Ascending aorta (tissue), 2 donors: ENCODE measurements at places on chromosomes 3 and 15.

DNA sequence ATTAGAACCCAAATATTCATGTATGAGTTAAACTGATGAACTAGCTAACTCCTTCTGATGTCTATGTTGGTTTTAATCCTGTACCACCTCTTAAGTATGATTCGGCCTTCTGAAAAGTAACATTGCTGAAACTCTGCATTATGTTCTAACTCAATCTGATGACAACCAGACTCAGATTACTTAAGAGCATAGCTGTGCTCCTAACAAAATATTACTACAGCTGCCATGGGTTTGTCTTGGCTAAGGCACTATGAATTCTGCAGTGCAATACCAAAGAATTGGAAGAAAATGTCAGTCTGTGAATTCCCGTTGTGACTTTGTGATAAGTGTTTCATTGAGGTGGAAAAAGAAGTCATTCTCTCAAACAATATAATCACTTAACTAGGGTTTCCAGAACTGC, 224.4 kb downstream of the ZMAT3 start:
- no peak for DNase-seq
- no peaks in the 10 kb centered on the region for H3K36me3 ChIP-seq
- no peak overlapping the region for H3K4me3 ChIP-seq
- no peaks in the 10 kb centered on the region for H3K4me1 ChIP-seq
- H3K27ac ChIP-seq, result peak overlapping the region; percentile 54

- no peaks in the 10 kb centered on the region for H3K4me1 ChIP-seq
- DNase-seq, result no peak
- no peak overlapping the region for H3K27ac ChIP-seq
- H3K4me3 ChIP-seq, result no peak overlapping the region
- H3K27me3 ChIP-seq, result no peaks in the 10 kb centered on the region
Observed at GRCh38 chr15:36291501-36291900, 287.9 kb upstream of the CDIN1 start.

DNA sequence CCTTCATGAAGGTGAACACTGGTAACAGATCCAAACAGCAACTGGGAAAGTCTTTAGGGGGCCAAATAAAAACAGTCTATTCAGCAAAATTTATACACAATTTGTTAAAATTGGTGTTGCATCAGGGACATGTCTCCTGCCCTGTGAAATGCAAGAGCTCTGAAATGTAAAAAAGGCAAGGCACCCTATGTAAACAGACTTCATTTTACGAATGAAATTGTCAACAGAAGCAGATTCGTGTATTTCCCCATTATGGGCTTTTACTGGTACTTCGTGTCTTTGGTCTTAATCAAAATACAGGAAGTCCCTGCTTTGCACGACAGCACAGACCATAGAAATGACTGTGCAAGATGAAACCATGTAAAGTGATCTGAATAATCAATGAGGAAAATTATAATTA, 127.3 kb upstream of the THBS1 start:
- H3K4me3 ChIP-seq, result no peak overlapping the region
- no peaks in the 10 kb centered on the region for H3K36me3 ChIP-seq
- no peaks in the 10 kb centered on the region for H3K4me1 ChIP-seq
- H3K27ac ChIP-seq, result no peak overlapping the region
- H3K27me3 ChIP-seq, result no peaks in the 10 kb centered on the region
- DNase-seq, result no peak

GRCh38 chr3:12483410-12483809, 870 bp upstream of the TSEN2 start:
- H3K27ac ChIP-seq, result peak overlapping the region; percentile 46
- H3K4me3 ChIP-seq, result no peak overlapping the region
- DNase-seq, result no peak
- no peaks in the 10 kb centered on the region for H3K27me3 ChIP-seq

- no peaks in the 10 kb centered on the region for H3K27me3 ChIP-seq
- H3K27ac ChIP-seq, result no peak overlapping the region
- DNase-seq, result no peak
- no peak overlapping the region for H3K4me3 ChIP-seq
- no peaks in the 10 kb centered on the region for H3K36me3 ChIP-seq
Observed at GRCh38 chr3:115363071-115363470, 216.0 kb upstream of the ZBTB20 start.

DNA sequence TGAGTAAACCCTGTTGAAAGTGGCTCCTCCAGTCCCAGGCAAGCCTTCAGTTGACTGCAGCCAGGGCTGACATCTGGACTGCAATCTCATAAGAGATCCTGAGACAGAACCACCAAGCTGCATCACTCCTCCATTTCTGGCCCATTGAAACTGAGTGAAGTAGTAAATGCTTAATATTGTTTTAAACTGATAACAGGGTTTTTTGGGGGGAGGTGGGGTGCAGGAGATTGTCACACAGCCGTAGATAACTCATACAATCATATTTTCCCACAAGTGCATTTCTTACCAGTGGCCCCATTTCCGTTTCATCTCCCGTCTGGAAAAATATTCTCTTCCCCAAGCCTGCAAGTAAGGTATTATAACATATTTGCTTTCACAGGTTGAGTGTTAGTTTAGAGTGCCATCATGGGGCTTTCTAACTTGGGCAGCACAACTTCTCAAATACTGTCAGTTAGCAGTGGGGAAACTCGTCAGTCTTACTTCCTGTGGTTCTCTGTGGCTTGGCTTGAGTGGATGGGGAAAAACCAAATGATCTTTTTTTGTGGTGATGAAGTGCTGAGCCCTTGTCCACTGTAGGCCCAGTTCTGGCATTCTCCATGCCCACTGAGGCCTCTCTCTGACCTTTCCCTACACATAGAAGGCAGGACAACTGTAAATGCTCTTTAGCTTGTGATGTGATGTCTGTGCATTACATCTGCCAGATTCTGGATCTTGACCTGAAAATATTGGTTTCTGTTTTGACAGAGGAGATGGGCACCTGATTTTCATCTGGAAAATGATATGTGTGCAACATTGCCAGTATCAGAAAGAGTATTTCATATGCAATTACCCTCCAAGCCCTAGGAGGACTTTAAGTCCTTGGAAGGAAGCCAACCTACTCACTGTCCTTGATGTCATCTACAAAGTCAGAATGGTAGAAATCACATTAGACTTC, 90.1 kb upstream of the BHLHE40 start:
- no peaks in the 10 kb centered on the region for H3K36me3 ChIP-seq
- H3K4me1 ChIP-seq, result no peaks in the 10 kb centered on the region
- no peak for DNase-seq
- H3K27ac ChIP-seq, result no peak overlapping the region
- H3K27me3 ChIP-seq, result no peaks in the 10 kb centered on the region

DNA sequence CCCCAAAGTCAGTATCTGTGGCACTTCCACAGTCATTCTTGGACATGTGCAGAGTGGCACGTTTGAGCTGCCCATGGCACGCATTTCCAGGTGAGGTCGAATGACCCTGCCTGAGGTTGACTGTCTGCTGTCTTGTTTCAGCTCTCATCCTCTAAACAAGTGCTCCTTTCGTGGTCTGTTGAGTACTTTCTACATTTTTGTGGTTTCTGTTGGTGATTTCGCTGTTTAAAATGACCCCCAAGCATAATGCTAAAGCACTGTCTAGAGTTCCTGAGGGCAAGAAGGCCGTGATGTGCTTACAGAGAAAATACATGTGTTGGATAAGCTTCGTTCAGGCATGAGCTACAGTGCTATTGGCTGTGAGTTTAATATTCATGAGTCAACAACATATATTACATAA, 40.0 kb upstream of the SAMMSON start:
- no peaks in the 10 kb centered on the region for H3K4me1 ChIP-seq
- no peaks in the 10 kb centered on the region for H3K27me3 ChIP-seq
- no peak for DNase-seq

DNA sequence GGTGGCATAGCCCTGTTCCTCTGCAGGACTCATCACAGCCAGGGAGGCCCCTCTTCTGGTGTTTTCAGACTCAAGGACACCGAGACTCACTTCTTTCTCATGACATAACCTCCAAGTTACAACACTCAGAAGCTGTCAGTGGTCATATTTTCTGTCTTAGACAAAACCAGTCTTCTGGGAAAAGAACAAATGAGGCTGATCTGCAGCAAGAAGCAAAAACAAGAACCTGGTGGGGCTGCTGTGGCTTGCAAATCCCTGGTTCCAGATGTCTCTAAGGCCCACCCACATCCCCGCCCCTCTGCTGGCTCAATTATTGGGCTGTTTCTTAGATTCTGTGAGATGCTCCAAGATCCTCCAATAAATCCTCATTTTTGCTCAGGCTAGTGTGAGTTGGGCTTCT, 16.6 kb upstream of the LOXL1 start:
- H3K27me3 ChIP-seq, result no peaks in the 10 kb centered on the region
- no peak overlapping the region for H3K27ac ChIP-seq
- DNase-seq, result no peak
- H3K4me1 ChIP-seq, result no peaks in the 10 kb centered on the region

GRCh38 chr15:100718075-100718980, 115.9 kb downstream of the ASB7 start:
- DNase-seq, result no peak
- peaks cover 3% of the 10 kb centered on the region for H3K4me1 ChIP-seq
- no peaks in the 10 kb centered on the region for H3K36me3 ChIP-seq
- no peak overlapping the region for H3K27ac ChIP-seq

GRCh38 chr3:14451844-14452739, 49.7 kb downstream of the SLC6A6 start:
- H3K4me1 ChIP-seq, result peaks cover 26% of the 10 kb centered on the region
- no peaks in the 10 kb centered on the region for H3K27me3 ChIP-seq
- DNase-seq, result peak; percentile 40
- H3K36me3 ChIP-seq, result peaks cover 22% of the 10 kb centered on the region
- no peak overlapping the region for H3K4me3 ChIP-seq

DNA sequence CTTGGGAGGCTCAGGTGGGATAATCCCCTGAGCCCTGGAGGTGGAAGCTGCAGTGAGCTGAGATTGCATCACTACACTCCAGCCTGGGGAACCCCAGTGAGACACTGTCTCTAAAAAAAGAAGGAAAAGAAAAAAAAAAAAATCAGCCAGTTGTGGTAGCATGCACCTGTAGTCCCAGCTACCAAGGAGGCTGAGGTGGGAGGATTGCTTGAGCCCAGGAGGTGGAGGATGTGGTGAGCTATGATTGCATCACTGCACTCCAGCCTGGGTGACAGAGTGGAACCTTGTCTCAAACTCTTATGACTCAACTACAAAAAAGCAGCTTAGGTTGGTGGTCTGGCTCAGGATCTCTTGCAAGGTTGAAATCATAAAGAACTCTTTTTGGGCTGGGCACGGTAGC, 19.3 kb upstream of the GPX1 start:
- no peak for DNase-seq
- no peak overlapping the region for H3K27ac ChIP-seq
- H3K4me1 ChIP-seq, result peaks cover 6% of the 10 kb centered on the region
- H3K36me3 ChIP-seq, result peaks cover 27% of the 10 kb centered on the region
- H3K27me3 ChIP-seq, result no peaks in the 10 kb centered on the region

DNA sequence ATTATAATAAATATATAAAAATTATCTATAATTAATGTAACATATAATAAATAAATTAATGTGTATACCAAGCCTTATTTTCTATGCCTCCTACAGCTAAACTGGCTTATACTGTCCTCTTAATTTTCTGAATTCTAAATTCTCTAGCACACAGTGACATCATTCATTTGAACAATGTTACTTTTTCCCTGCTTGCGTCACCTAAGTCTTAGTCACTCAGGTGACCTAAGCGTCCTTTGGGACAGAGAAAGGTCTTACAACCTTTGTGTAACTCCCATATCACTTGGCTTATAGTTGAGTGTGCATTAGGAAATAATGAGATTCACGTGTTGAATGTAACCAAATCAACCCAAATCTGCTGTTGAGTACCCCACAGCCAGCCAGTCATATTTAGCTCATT, 48.5 kb upstream of the KCNMB2 start:
- no peak overlapping the region for H3K27ac ChIP-seq
- no peaks in the 10 kb centered on the region for H3K4me1 ChIP-seq
- H3K4me3 ChIP-seq, result no peak overlapping the region
- no peaks in the 10 kb centered on the region for H3K27me3 ChIP-seq

GRCh38 chr15:80118956-80119355, 33.8 kb upstream of the FAH start:
- H3K4me1 ChIP-seq, result no peaks in the 10 kb centered on the region
- H3K36me3 ChIP-seq, result no peaks in the 10 kb centered on the region
- no peak overlapping the region for H3K27ac ChIP-seq
- no peaks in the 10 kb centered on the region for H3K27me3 ChIP-seq
- no peak overlapping the region for H3K4me3 ChIP-seq
- DNase-seq, result no peak

DNA sequence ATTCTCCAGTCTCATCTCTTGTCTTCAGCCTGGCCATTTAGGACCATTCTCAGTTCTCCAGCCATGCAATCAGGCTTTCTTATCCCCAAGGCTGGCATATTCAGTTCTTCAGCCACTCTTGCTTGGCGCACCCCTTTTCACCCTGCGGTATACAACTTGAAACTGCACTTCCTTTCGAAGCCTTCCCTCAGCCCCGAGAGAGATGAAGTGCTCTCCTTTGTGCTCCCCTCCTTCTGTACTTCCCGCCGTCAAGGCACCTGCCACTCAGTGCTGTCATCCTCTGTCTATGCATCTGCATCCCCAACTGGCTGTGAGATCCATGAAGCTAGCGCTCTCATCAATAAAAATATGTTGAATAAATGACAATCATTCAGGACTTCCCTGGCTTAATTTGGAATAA, 45.7 kb downstream of the MORC1 start:
- no peak overlapping the region for H3K27ac ChIP-seq
- H3K27me3 ChIP-seq, result no peaks in the 10 kb centered on the region
- no peak overlapping the region for H3K4me3 ChIP-seq

DNA sequence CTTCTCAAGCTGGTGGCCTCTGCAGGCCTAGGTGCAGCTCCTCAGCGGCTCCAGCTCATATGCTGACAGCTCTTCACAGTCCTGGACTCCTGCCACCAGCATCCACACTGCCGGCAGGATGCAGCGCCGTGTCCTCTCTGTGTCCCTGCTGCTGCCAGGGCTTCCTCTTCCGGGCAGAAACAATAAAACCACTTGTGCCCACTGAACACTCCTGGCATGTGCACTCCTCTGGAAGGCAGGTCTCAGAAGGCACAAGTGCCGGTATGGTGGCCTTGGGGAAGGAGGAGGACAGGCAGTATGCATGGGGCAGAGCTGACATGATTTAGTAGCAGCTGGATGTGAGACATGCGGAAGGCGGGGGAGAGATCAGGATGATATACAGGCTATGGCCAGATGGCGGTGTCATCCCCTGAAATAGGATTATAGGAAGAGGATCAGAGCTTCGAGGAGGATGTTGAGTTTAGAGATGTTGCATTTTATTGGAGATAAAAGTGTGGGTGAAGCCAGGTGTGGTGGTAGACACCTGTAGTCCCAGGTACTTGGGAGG, 7.5 kb upstream of the MAN2A2 start:
- no peak overlapping the region for H3K4me3 ChIP-seq
- H3K27ac ChIP-seq, result no peak overlapping the region
- no peaks in the 10 kb centered on the region for H3K27me3 ChIP-seq
- peaks cover 56% of the 10 kb centered on the region for H3K36me3 ChIP-seq
- H3K4me1 ChIP-seq, result no peaks in the 10 kb centered on the region
- DNase-seq, result no peak

GRCh38 chr3:174199696-174200095, 659.4 kb upstream of the NAALADL2 start:
- DNase-seq, result no peak
- no peaks in the 10 kb centered on the region for H3K36me3 ChIP-seq
- peaks cover 10% of the 10 kb centered on the region for H3K4me1 ChIP-seq
- H3K27me3 ChIP-seq, result no peaks in the 10 kb centered on the region
